Osteocyte (in vitro differentiated cells): ENCODE measurements at places on chromosomes 1 and 21.

DNA sequence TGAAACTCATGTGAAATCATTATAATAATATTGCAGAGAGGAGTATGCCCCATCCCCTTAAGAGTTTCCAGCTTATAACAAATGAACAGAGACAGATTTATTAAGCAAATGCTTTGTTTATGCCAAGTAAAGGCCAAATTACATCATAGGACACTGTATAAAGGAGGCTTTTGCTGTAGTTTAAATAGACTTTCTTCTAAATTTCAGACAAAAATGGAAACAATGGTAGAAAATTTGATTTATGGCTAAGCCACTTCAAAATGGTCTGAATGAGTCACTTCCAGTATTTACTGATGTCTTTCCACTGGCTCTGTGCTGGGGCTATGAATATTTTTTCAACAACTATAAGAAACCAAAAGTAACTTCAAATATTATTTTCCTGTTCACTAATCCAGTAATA, 81.1 kb upstream of the ST6GALNAC5 start:
- DNase-seq, result no peak

- DNase-seq, result no peak
These were observed 4.2 kb downstream of the TNFRSF25 start for GRCh38 chr1:6461538-6462411.

DNA sequence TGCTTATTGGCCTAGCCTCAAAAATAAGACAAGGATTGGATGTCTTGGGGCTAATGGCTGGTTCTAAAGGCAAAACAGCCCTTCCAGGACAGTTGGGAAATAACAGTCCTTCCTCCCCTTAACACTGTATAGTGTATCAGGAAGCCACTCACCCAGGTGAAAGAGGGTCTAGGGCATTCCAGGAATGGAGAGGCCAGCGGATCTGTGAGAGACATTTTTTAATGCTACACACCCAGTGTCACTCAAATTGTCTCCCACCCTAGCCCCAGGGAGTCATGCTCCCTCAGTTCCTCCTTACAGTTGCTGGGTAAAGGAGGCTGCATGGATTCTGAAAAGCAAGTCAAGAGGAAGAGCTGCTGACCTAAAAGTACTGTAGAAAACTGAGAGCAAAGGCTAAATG, 24.1 kb upstream of the EXO1 start:
- no peak for DNase-seq

DNA sequence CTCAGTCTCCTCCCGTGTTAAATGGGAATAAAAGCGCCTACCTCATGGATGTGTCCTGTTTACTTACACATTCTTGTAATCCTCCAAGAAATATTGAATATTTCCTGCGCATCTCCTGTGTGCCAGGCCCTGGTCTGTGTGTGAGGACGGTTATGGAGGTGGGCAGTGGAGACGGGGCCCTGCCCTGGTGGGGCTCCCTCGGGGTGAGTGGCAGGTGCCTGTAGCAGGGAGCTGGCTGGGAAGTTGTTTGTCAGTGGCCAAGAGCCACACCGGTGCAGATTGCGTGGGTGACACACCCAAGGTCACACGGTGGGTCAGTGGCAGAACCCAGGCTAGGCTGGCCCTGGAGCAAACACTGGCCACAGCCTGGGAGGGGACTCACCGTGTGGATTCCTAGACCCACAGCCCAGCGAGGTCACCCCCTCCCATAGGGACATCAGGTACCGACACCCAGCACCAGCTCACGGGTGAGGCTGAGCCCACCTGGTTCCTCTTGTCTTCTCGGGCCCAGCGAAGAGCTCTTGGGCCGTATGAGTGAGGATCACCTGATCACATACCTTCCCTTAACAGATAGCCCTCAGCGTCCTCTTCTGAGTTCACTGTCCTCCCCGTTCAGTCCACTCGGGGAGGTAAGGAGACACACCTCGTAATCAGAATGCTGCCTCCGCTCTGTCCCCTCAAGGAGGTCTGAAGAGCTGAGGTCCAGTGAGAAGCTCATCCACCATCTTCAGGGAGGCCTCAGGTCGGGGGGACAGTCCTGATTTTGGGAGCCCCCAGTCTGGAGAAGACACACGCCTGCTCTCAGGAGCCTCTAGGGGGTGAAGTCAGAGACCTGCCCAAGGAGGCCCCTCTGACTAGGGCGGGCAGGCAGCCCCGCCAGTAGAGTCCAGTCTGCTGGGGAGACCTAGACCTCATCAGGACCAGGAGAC, 349.6 kb downstream of the MATN1 start:
- DNase-seq, result peak; percentile 77

GRCh38 chr1:44275991-44276405, 62.7 kb downstream of the DMAP1 start:
- DNase-seq, result no peak
